ENCODE measurements at places on chromosomes 5 and 9.

GRCh38 chr9:90445391-90445790, 197.2 kb downstream of the DIRAS2 start:
- no peak for DNase-seq

- DNase-seq = no peak
These were observed 5.8 kb downstream of the C5orf22 start for GRCh38 chr5:31537851-31538250.

- peak; percentile 72 for DNase-seq
These were observed 29.8 kb downstream of the NR4A3 start for GRCh38 chr9:99851500-99851822.

DNA sequence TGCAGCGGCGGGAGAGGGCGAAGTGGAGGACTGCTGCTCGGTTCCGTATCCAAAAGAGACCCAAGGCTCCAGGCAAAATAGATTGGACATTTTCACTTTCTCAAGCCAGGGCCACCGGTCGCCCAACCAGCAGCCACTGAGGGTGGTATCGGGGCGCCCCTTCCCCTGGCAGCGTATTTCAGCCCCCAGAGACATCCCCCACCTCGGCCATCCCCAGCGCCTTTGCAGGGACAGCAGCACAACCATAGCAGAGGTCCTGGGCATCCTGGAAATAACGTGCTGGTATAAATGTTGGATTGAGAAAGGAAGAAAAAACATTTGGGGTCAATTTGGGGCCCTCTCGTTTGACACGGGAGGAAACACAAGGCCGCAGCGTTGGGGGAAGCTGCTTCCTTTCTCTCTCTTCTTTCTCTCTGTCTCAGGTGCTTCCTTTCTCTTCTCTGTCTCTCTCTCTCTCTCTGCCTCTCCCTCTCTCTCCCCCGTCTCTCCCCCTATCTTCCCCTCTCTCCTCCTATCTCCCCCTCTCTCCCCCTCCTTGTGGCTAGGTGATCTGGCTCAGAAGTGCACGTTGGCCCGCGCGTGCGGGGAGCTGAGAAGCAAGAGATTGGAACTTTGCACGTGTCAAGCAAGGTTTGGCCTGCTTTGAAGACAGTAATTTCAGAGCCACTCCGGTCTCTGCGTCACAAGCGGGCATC, 624 bp upstream of the RETREG1 start:
- peak; percentile 42 for DNase-seq

DNA sequence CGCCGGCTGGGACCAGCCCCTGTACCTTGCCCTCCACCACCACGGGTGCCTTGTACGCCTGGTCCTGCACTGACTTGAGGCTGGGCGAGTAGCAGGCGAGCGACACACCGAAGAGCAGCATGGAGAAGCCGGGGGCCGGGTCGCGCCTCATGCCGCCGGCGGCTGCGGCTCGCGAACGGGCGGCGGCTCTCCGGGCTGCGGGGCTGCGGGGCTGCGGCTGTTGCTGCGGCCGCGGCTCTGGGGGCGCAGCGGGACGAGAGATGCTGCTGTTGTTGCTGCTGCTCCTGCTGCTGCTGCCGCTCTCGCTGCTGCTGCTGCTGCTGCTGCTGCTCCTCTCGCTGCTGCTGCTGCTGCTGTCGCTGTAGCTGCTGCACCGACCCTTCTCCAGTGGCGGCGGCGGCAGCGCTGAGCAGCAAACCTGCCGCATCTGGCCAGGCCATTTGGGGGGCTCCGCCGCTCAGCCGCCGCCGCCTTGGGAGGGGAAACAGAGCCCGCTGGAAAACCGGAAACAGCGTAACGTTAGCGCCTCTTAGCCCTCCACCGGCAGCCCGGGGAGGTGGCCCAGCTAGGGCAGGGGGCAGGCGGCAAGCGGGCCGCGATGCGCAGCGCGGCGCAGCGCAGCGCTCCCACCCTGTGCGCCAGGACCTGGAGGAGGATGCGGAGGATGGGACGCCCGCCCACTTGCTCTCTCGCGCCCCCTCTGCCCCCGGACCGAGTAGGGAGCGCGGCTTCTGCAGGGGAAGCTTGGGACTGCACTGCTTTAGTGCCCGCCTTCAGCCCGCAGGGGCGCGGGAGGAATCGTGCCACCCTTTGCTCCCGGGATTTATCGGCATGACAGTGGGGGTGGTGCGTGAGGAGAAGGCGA, at the start of gene NRG2:
NRG2 (minus strand) TSS at position 657 of the 865 bp plus-strand sequence.
- peak; percentile 49 for DNase-seq

All from CD4-positive, alpha-beta T cell treated with Interleukin-10 for 1 hour (primary cell).